ENCODE measurements at places on chromosomes 7 and 10. TPM values are rescaled to one million over a fixed set of nuclear protein-coding genes. Genes with fewer than 3 reads are reported as not detected.

GRCh38 chr10:25492040-25492439 is 317.2 kb downstream of the GPR158 start:
- H3K36me3 ChIP-seq: no peaks in the 10 kb centered on the region
- no peaks in the 10 kb centered on the region for H3K27me3 ChIP-seq
- H3K4me3 ChIP-seq: no peak overlapping the region
- no peaks in the 10 kb centered on the region for H3K4me1 ChIP-seq
- no peak for DNase-seq

GRCh38 chr7:45293295-45293942 is 135.8 kb downstream of the RAMP3 start:
- H3K36me3 ChIP-seq: no peaks in the 10 kb centered on the region
- peaks cover 12% of the 10 kb centered on the region for H3K4me1 ChIP-seq
- no peak for DNase-seq

- H3K36me3 ChIP-seq: no peaks in the 10 kb centered on the region
- H3K4me1 ChIP-seq: peaks cover 9% of the 10 kb centered on the region
- no peaks in the 10 kb centered on the region for H3K27me3 ChIP-seq
- H3K27ac ChIP-seq: no peak overlapping the region
These were observed 155.0 kb downstream of the RTKN2 start for GRCh38 chr10:62113680-62114079.

- no peak overlapping the region for H3K4me3 ChIP-seq
- H3K36me3 ChIP-seq: no peaks in the 10 kb centered on the region
- H3K27ac ChIP-seq: no peak overlapping the region
- DNase-seq: no peak
These were observed 71.9 kb downstream of the WIPF3 start for GRCh38 chr7:29878081-29878688.

DNA sequence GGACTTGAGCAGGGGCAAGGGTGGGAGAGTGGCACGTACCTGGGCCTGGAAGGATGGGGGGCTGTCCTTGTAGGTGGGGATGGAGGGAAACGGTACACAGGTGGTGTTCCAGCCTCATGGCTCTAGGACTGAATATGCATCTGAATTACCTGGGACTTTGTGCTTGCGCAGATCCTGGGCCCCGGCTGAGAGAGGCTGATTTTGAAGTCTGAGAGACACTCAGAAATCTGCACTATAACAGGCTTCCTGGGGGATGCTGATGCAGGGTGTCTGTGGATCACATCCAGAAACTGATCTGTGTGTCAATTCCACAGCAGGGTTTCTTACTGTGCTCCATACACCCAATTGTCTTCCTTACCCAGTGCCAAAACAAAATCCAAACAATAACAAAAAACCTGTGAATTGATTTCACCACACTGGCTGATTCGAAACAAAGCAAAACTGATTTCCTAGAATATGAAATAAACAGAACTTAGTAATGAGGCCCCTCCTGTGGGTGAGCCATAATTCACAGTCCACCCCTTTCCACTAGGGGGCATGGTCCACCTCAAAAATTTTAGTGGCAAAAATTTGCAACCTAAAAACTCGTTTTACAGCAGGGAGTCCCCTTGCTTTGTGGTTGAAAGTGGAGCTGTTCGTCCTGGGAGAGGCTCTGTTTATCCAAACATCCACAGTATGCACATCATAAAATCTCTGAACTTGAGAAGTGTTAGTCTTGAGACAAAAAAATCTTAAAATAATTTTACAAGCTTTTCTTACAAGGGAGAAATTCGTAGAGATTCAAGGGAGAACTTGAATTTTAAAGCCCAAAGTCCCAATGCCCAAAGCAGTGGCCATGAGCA is 32.0 kb upstream of the PLEKHA1 start:
- no peak overlapping the region for H3K27ac ChIP-seq
- H3K4me1 ChIP-seq: peaks cover 4% of the 10 kb centered on the region
- H3K36me3 ChIP-seq: no peaks in the 10 kb centered on the region
- no peak overlapping the region for H3K4me3 ChIP-seq
- H3K27me3 ChIP-seq: no peaks in the 10 kb centered on the region
- peak; percentile 43 for DNase-seq

DNA sequence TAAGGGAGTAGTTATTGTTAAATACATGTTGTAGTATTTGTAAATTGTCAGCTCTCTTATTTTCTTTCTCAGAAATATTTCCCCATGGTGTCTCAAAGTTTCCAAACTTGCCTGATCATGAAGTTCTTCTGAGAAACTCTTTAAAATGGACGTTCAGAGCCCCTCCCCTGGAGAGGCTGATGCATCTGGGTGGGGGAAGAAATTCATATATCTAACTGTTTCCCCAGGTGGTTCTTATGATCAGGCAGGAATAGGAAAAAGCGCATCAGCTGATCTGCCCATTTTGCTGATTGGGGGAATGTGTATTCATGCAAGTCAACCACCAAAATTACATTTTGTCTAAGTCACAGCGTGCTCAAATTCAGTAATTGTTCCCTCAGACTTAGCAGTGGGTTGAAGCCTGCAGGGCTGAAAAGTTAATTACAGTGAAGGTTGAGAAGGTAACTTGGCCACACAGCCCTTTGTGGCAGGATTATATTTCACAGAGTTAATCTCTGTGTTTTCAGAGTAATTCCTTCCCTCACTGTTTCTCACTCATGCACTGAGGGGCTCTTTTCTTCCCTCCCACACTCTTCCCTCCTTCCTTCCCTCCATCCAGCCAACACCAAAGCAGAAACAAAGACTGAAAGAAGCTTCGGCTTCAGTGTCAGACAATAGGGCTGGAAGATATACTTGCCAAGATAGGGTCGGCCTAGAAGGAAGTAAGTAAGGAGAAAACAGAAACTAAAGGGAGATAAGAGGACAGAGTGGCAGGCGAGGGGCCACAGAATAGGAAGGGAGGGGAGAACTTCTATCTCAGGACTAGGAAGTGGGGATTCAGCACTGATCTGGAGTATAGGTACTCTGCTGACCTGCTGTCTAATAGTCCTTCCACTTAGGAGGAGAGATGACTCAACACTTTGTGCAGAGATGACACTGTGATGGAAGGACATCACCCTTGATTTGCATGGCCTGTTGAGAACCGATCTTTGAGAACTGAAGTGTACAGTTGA is 50.5 kb upstream of the STARD3NL start:
- H3K36me3 ChIP-seq: no peaks in the 10 kb centered on the region
- no peak for DNase-seq
- no peaks in the 10 kb centered on the region for H3K27me3 ChIP-seq
- no peak overlapping the region for H3K4me3 ChIP-seq

DNA sequence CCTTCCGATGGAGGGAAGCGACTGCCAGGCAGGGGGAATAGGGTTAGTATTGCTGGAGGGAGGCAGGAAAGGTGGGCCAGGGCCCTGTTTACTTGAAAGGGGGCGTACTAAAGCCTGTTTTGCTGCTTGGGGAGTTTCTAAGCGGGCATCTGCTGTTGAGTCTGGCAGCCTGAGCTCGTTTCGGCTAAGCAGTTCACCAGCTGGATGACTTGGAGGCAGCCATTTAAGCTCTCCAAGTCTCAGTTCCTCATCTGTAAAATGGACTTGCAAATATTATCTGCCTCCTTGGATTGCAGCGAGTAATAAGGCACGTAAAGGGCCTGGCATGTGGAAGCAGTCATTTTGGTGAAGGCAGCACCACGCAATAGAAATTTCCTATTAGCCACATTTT is 44.0 kb downstream of the LDB3 start:
- H3K4me3 ChIP-seq: peak overlapping the region; percentile 84
- peaks cover 23% of the 10 kb centered on the region for H3K4me1 ChIP-seq
- no peak for DNase-seq
- no peaks in the 10 kb centered on the region for H3K27me3 ChIP-seq

DNA sequence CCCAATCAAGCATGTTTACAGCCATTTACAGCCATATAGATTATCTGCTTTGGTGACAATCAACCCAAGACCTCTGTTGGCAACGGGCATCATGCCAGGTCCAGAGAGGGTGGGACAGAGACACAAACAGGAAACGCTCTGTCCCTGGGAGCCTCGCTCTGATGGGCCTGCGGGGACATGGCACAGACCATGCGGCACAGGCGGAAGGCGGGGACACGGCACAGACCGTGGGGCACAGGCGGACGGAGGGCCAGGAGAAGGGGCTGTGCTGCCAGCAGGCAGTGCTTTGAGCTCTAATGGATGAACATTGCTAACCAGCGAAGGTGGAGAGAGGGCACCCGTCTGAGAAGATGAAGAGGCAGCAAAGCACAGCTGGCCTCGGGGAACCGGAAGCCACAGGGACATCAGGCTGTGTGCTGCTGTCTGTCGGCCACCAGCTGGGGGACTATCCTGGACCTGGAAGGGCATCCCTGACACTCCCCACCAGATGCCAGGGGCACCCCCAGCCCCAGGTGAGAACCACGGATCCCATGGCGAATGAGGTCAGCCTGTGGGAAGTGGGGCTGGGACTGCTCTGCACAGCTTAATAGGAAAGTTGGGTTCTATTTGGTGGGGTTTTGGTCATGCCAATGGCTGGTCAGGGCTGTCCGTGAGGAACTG is 61.0 kb downstream of the DIP2C start:
- no peaks in the 10 kb centered on the region for H3K27me3 ChIP-seq
- peaks cover 34% of the 10 kb centered on the region for H3K4me1 ChIP-seq
- H3K4me3 ChIP-seq: no peak overlapping the region
- no peaks in the 10 kb centered on the region for H3K36me3 ChIP-seq
- H3K27ac ChIP-seq: no peak overlapping the region

DNA sequence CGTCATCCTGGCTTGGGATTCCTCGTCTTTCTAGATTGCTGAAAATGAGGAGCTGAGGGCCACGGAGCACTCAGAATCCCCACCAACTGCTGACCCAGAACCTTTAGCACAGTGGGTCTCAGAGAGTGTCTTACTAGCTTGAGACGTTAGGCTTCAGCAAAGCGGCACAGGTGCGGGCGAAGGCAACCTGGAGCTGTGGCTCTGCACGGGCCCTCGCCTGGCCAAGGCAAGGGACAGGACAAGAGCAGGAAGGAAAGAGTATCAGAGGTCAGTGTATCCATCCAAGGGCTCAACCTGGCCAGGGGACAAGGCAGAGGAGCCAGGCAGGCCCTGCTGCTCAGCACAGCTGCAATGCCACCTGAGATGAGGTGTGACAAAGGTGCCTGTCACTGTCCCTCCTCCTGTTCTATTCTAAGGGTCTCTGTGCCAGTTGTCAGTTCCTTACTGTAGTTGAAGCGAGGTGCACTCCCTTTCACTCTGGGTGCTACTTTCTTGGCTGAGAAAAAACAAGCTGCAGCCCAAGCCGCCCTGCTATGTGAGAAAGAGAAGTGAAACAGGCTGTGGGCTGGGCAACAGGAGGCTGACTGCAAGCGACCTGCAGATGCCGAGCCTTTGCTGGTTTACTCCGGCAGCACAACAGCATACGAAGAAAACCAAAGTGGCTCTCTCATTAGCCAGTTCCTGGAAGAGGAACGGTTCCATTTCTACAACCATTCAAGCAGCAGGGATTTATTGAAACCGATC is 33.3 kb upstream of the KDM7A start:
- no peak overlapping the region for H3K4me3 ChIP-seq
- no peaks in the 10 kb centered on the region for H3K4me1 ChIP-seq
- no peak overlapping the region for H3K27ac ChIP-seq
- peak; percentile 32 for DNase-seq
- H3K27me3 ChIP-seq: no peaks in the 10 kb centered on the region

DNA sequence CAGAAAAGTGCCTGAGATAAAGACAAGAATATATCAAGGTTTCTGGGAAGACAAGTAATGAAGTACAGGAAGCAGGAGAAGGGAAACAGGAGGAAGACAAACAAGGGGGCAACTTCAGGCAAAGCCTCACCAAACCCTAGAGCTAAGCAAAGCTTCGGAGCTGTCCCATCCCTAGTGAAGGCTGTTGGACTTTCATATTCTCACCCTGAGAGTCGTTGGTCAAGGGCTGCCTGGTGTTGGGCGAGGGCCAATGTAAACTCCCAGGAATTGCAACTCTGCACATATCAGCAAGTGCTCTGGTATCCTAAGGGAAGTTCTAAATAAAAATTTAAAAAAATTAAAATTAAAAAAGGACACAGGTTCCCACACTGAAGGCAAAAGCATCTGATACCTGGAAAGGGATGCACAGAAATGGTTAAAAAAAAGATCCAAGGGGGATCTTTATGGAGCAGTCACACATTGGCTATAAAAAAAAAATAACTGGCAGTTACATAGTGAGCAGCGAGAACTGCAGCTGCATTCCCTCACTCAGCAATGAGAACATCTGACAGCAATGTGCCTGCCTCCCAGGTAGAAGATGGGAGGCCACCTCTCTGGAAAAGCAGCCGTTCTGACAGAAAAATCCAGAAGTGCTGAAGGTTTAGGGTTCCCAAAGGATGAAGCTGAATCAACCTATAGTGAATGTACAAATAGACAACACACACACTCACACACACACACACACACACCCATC is 304.7 kb downstream of the WDR11 start:
- no peaks in the 10 kb centered on the region for H3K36me3 ChIP-seq
- H3K4me1 ChIP-seq: no peaks in the 10 kb centered on the region
- H3K4me3 ChIP-seq: no peak overlapping the region
- no peak overlapping the region for H3K27ac ChIP-seq
- no peak for DNase-seq

DNA sequence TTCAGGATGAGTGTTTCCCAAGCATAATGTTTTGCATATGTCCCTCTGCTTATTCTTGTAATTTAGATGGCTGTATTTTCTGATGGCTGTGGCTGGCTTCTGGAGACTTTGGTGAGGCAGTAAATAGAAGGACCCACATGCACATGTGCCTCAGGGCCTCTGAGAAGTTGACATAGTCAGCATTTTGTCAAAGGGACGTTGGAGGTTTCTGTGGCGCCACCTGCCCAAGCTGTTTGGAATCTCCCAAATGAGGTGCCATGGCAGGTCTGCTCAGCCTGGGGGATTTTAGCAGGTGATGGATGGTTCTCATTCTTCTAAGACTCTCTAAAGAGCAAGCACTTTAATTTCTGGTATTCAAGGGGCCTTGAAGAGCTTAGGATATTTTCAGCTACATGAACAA is 29.8 kb downstream of the C10orf120 start:
- H3K4me3 ChIP-seq: no peak overlapping the region
- peaks cover 11% of the 10 kb centered on the region for H3K4me1 ChIP-seq
- DNase-seq: no peak
- no peaks in the 10 kb centered on the region for H3K36me3 ChIP-seq
- H3K27me3 ChIP-seq: no peaks in the 10 kb centered on the region
- no peak overlapping the region for H3K27ac ChIP-seq

DNA sequence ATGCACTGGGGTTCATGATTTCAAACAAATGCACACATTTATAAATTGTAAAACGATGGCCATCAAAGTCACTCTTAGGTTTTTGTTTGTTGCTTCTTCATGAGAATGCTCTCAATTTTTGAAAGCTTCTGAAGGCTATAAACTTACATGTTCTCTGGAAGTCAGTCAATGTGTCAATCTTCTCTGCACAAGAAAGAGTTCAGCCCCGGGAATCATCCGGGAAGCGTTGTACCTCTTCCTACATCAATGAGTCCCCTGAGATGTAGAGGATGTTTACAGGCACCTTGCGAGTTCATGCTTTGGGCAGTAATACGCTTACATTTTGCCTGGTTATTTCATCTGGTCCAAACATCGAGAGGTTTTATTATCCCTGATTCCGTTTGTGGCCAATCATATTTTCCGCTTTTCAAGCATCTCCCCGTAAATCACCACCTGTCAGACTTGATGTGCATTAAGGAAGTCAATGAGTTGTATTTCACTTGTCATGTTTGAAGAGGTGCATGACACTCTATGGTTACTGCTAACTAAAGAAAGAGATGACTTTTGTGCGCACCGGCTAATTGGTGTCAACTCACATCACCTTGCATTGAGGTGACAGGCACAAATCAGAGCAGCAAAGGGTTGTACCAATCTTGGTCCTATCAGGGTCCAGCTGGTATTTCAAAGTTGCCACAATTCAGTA is 750.7 kb downstream of the SORCS3 start:
- no peaks in the 10 kb centered on the region for H3K27me3 ChIP-seq
- H3K36me3 ChIP-seq: no peaks in the 10 kb centered on the region
- no peak overlapping the region for H3K4me3 ChIP-seq
- no peak for DNase-seq
- H3K4me1 ChIP-seq: no peaks in the 10 kb centered on the region
- no peak overlapping the region for H3K27ac ChIP-seq

ZNF365 gene
- total RNA-seq: not detected

STX1A gene
- total RNA-seq: 2.6 TPM

GPC2 gene
- 0.27 TPM for total RNA-seq

SSC4D gene
- total RNA-seq: 0.67 TPM
